Activated CD4-positive, CD25-positive, alpha-beta regulatory T cell treated with anti-CD3 and anti-CD28 coated beads, Interleukin-2, amount 50 U/mL, for 16 hours (primary cell): ENCODE measurements at places on chromosomes 5 and 9.

DNA sequence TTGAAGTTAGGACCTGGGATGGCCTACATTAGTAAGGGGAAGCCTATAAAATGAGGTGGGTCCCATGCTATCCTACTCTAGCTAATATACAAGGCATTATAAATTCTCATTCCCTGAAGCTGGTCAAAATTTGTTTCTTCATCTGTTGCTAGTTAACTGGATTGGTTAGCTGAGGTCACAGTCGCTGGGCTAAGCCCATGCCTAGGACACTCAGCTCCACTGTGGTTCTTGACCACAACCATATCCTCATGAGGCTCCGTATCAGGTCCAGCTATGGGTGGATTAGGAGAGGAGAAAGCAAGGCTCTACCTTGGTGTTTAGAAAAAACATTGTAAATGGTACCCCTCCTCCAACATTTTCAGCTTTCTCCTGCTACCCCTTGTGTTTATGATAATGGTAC, 52.8 kb upstream of the RAI14 start:
- no peak for DNase-seq

DNA sequence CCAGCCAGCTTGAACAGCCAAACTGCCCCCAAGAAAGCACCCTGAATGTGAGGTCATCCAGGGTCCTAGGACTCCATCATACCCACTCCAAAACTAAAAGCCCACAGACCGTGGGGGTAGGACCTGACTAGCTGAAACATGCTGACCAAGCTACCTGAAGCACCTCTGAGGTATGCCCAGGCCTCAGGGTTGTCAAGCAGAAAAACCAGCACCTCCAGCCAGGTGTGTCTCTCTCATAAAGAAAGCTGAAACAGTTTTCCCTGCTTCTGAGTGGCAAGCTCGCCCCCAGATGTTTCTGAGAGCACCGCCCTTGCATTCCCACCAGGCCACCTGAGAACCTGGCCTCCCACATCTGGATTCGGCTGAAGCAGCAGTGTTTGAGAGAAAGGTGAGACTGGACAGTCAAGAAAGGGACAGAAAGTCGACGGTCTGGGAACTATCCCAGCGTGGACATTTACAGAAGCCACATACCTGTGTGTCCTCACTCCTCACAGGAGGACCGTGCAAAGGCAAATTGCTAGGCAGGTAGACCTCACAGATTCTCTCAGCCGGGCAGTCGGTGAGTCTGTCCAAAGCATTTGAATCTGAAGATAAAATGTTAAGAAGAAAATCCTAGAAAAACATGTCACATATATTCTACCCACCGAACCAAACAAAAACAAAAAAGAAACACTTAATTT, 155.6 kb upstream of the RASEF start:
- no peak for DNase-seq

DNA sequence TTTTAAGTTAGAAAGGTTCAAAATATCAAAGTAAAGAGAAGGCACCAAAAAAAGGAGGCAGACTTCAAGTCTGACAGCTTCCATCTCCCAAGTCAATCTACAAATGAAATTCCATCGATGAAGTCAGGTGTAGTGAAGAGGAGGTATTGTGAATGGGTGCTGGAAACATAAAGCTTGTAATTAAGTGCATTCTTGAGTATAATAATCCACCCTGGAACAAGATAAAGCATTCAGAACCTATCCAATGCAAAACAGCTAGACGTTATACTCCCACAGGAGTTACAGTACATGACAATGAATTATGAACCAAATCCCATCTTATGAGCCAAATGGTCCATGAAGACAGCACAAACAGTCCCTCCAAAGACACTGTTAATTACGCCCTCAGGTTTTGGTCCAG, 22.3 kb downstream of the BNC2 start:
- DNase-seq, result no peak

DNA sequence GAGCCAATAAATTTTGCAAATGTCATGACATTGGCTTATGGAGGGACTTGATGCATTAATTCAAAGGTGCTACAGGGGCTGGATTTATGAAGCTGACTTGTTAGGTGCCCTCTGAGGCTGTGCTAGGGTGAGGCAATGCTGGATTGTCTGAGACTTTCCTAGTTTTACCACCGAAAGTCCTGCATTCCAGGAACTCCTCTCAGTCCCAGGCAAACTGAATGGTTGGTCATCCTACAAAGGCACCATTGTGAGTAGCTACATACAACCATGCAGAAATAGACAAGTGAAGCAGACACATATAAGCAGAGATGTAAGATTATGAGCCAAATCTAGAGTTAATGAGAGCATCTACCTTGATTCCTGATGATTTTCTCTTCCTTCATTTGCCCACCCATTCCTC, 95.3 kb downstream of the LIX1 start:
- no peak for DNase-seq

DNA sequence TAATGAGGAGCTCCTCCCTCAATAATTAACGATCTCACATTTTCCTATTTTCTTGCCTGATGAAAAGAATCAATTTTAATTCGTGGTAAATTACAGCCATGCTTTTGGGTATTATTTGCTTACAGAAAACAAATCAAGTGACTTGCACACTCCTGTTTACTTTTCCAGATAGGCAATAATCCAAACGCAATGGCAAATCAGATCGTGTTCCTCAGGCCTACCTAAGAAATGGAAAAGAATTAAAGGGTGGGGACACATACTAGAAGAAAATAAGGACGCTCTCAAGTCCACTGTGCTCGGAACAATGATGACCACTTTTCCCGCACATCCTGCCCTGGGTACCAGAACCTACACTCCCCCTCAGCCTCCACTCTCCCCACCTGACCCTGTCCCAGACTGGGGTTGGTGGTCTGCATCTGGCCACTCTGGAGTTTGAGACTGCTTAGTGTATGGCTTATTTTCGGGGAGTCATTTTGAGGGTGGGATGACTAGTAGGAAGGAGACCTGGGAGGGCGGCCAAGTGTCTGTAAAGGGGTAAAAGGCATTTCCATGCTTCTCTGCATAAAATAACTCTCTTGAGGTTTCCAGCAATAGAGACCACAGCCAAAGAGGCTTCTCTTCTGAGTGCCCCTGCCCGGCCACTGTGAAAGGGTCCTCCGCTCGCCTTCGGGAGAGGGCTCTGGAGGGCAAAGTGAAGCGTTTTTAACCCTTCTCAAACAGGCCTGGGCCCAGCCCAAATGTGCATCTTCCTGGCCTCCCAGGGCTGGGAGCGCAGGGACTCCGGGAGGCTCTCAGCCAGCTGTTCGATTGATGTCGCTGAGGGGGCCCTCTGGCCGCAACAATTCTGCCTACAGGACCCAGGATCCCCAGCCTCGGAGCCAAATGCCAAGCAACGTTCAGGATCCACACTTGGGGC, 4.5 kb upstream of the OTP start:
- DNase-seq, result no peak

GRCh38 chr9:124358631-124359030, 56.6 kb downstream of the PSMB7 start:
- DNase-seq, result no peak

GRCh38 chr9:4665357-4665756, 923 bp downstream of the SPATA6L start:
- no peak for DNase-seq

DNA sequence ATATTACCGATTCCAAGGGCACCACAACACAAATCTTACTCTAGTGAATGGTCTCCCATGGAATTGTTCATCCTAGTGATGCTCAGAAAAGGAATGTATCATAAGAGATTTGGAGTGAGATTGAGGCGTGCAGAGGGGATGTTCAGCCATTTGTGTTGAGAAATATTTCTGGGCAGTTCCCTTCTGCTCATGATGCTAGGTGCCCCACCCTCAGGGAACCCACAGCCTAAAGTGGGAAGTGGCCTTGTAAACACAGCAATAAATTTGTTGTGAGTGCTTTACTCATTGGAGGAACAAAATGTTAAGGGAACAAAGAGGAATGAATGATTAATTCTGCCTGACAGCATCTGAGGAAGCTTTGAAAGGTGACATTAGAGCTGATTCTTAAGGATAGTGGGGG, 129.9 kb downstream of the TLE4 start:
- no peak for DNase-seq

DNA sequence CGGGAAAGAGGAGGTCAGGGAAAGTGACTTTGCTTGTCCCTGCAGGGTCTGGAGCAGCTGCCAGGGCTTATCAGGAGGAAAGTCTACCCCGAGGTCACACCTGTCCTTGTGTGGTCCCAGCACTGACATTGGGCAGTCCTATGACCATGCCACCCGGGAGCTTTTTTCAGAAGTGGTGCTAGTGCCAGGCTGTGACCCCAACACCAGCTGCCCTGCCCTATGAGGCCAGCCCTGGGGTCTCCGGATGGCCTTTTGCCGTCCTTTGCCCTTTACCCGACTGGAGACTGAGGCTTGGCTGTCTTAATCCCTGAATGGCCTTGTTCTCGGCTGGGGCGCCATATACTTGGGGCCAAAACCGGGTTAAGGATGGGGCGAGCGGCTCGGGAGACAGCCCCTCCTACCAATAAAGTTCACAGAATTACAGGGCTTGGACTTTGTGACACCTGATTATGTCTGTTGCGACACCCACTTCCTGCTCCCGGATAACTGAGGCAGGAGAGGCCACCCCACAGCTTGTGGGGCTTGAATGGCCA, 22.2 kb upstream of the SLC9A3 start:
- no peak for DNase-seq

DNA sequence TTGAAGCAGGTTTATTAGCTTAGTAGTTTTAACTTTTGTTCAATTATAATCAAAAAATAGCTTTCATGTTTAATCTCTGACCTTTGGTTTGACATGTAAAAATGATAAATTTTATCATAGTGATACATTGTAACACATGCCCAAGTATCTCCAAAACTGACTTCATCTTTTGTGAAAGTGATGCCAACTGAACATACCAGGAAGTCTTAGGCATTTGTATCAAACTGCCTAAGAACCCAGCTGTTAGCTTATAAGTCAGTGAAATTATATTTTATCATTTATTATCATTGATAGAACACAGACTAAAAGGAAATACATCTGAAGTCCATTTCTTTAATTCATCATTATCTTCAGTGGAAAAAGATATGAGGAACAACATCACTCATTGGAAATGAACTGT, 39.1 kb downstream of the NIPBL start:
- DNase-seq, result no peak

GRCh38 chr9:106733828-106734380, 129.1 kb upstream of the ZNF462 start:
- DNase-seq, result no peak

DNA sequence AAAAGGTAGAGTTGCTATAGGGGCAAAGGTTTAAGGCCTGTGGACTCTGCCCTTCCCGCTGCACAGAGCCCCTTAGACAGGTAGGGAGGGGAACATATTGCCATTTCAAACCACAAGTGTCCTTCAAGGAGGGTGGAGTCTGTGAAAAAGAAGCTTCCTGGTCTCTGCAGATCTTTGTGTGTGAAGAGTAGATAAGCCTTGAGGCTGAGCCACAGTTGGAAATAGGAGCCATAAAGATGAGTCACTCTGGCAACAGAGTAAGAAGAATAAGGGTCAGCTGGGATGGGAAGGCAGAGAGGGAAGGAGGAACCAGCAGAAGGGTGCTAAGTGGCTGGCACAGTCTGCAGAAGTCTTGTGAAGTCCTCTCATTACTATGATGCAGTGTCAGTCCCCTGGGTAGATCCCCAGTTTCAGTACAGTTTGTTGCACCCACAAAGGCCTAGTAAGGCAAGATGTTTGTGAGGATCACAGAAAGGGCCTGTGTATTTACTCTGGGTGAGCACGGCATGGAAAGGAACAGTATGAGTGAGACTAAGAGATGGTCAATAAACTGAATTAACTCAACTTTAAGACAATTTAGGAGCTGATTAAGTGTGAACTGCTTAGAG, 18.1 kb downstream of the GRXCR2 start:
- no peak for DNase-seq

GRCh38 chr9:88988796-88989641, 2.2 kb upstream of the S1PR3 start:
- no peak for DNase-seq

- DNase-seq, result no peak
Measured at GRCh38 chr9:23621924-23622323, 204.1 kb downstream of the ELAVL2 start.

- no peak for DNase-seq
Measured at GRCh38 chr5:171703146-171703545, 82.5 kb upstream of the SMIM23 start.

- no peak for DNase-seq
Measured at GRCh38 chr9:8183618-8184017, 384.0 kb upstream of the DMAC1 start.

DNA sequence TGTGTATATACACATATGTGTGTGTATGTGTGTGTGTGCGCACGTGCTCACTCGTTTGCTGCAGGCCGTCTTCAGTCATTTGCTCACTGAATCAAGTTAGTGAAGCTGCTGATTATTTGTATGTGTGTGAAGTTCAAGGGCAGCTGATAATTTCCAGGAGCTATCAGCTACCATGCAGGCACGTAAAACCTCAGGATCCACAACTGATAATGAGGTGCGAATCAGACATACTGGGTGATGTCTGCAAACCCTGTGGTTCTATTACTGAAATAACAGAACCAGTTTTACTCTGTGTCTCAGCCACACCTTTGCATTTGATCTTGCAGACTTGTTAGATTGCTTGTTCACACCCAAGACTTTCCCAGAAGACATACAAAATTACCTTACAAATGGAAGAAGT, 257.6 kb downstream of the TAF11L14 start:
- no peak for DNase-seq

DNA sequence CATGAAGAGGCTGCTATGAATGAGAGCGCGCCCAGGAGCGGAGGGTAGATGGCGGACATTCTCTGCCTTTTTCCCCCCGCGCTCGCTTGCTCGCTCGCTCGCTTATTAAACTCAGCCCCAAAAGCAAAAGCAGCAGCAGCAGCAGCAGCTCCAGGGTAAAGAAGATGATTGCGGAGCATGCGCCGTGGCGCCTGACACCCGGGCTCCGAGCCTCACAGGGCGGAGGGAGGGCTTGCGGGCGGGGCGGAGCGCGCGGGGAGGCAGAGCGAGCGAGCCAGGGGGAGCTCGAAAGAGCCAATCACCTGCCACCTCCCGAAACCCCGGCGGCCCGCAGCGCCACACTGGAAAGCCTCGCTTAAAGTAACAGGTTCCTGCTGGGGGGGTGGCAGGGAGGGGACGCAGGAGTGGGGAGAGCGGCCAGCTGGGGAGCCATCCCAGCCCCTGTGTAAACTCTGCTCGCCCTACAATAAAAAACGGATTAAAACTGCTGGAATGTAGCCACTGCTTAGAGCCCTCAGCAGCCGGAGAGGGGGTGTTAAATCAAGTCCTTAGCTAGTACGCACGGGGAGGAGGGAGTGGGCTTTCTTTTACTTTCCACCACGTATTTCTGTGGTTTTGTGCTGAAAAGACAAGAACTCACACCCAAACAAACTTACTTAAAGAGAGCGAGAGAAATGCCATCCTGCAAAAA, at the start of gene MLLT3:
Gene MLLT3, minus strand, starts transcription at position 170 of the 691 bp plus-strand sequence.
- peak; percentile 89 for DNase-seq

GRCh38 chr5:32369542-32370155, 56.9 kb upstream of the MTMR12 start:
- DNase-seq, result no peak

DNA sequence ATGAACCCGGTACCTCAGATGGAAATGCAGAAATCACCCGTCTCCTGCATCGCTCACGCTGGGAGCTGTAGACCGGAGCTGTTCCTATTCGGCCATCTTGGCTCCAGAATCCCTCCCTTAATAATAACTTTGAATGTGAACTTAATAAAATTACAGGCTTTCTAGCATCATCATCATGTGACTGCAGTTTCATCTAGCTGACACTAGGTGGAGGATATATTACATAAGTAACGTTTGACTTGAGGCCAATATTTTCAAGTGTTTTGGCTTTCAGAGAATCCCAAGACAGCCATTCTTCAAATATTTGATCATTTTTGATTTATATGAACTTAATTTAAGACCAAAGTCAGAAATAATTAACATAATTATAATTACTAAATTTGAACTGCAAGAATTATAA, 474.9 kb upstream of the CDH10 start:
- no peak for DNase-seq

GRCh38 chr5:167769846-167770413, 521.5 kb upstream of the WWC1 start:
- no peak for DNase-seq
